Neural progenitor cell (in vitro differentiated cells): ENCODE measurements at places on chromosomes 6 and 20.
A peak's percentile ranks its signal among the peaks of the same experiment; 100 is the strongest.

GRCh38 chr6:107805504-107805903 is 18.6 kb downstream of the SCML4 start:
- DNase-seq: no peak

DNA sequence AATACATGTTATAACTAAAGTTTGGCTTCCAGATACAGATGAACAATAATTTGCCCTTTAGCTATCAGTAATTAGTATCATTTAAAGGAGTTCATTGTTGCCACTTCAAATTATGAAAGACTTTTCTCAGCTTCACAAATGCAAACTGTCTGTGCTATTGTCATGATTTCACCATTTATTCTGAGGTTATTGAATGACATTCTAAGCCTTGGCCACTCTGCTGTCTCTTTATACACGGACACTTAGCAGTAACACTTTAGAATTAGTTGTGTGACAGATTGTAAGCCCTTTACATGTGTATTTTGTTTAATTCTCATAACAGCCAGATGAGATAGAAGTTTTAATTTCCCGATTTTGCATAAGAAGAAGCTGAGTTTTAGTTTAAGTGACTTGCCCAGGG is 176.6 kb downstream of the SLC35F1 start:
- DNase-seq: no peak

DNA sequence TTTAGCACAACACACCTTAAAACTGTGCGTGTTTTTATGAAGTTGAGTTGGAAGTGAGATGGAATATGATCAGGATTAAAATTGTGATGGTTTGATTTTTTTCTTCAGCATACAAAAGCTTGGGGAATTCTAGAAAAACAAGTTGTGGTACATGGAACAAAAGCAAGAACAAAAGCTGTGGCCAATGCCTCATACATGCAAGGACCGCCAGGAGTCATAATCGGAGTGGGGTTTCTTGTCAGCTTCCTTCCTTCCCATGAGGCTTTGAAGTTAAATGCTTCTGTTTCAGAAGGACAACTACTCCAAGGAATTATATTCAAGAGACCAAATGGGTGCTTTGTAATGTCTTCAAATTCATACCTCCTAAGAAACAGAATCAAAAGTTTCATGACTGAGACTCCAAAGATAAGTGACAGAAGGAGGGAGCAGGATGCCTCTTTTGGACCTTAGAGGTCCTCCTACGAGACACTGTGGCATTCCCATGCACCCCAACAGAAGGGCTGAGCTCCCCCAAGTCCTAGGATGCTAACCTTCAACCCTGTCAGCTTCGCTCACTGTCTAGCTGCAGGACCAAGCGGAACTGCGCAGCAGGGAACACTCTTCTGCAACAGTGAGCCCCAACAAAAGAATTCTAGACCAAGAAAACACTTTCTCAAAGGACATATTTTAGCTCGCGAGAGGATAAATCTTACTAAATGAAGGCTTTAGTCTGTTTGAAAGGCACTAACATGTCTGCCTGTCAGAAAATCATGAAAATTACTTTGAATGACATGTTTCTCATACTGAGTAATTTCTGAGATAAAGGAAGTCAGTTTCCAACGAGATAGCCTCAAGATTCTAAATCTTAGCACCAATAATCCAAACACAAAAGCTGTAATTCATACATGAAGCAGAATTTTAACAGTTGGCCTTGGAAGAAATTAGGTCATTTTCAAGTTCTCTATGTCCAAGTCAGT is 108.5 kb upstream of the NHSL1 start:
- peak; percentile 18 for DNase-seq

DNA sequence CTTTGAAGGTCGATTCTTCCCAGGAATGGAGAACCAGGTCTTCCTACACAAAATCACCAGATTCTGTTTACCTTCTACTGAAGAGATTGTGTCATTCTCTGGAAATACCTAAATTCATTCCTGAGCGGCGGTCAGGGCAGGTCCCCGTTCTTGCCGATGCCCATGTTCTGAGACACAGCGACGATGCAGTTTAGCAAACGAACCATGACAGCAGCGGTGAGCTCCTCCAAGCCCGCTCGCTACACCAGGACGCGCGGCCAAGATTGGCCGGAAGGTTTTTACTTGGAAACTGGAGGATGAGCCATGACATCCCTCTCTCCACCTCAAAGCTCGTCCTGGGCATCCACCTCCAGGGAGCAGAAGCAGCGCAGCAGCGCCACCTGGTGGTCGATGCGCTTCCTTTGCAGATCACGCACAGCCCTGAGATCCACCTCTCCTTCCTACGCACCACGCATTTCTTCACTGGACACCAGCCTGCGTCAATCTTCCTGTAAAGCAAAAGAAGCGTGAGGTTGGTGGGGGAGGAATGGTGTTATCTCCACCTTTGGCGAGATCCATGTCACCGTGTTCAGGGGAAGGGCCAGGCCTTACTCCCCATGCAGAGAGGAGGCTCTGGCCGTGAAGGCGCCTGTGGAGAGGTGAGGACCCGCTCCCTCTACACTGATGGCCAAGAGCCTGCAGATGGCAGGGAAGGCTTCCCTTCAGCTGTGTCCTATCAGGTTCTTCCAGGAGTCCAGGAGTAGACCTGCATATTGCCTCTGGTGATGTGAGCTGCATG is 9.9 kb upstream of the HLA-B start:
- peak; percentile 95 for DNase-seq

- DNase-seq: no peak
These were observed 20.4 kb downstream of the ZNF184 start for GRCh38 chr6:27452496-27452897.

DNA sequence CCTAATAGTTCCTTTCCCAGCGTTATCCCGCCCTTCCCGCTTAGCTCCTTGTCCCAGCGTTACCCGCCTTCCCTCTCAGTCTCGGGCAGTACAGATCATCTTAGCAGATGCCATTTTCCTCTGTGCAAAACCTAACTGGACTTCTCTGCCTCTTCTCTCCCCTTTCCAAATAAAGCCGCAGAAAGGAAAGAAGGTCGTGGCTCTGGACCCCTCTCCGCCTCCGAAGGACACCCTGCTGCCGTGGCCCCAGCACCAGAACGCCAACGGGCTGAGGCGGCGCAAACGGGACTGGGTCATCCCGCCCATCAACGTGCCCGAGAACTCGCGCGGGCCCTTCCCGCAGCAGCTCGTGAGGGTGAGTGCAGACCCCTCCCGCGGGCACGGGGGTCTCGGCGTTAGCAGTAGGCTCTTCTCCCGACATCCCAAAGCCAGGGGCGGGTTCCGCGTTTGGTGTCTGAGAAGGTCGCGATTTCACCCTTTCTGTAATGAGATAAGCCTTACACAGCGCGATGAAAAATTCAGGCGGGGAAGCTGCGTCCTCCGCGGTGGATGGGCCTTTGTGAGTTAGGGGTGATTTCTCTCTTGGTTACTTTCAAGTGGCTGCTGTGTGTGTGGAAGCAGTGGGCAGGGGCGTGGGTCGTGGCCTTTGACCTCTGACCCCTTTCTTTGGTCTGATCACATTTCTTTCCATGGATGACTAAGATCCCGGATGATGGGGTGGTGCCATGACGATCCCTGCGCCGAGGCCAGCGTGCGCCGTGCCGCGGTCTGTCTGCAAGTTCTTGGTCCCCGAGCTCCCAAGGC is 292.7 kb downstream of the TAF4 start:
- no peak for DNase-seq

DNA sequence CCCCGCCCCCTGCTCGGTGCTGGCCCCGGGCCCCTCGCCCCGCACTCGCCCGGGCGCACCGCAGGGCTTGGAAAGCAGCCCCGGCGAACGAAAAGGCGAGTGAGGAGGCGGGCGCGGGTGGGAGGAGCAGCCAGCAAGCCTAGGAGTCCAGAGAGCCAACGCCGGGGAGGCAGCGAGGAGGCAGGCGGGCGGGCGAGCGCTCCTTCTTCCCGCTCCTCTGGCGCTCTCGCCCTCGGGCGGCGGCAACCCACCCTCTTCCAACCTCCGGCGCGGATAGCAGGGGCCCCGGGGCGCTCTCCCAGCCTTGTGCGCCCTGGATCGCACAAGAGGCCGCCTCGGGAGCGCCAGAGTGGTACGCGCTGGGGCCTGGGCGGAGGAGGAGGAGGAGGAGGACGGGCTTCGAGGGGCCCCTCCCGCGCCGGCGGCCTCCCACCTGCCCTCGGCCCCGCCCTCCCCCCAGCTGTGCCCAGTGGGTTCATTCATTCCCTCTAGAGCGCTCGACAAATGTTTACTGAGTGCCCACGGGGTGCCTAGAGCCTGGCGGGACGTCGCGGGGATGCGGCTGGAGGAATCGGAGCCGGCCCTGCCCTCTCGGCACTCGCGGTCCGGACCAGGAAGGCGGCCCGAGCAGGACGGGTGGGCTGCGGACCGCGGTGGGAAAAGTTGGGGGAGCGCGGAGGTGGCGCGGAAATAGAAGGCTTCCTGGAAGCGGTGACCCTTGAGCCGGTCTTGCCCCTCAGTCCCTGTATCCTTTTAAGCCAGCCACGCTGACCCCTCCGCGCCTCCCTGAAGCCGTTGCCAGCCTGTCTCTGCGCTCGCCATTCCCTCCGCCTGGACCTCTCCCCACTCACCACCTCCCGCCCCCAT is at the start of gene BMP7:
TSS of gene BMP7 (minus strand) at position 351 of the 867 bp plus-strand sequence. CDS start 519 bp downstream, outside the sequence.
- peak; percentile 80 for DNase-seq

DNA sequence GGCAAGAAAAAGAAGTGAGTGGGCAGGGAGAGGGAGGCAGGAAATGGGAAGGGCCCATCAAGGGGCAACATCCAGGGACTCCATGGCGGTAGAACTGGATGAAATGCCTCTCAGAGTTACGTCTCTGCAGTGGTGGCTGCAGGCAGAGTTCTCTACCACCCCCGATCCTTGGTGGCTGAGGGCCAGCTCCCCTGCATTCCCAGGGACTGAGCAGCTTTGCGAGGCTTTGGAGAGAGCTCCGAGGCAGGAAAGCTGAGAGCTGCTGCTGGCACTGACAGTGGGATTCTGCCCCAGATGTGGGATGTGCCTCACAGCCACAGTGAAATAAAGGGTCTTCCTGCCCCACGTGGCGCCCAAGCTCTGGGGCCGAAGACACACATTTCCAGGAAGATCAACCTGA is 236.6 kb downstream of the SLC24A3 start:
- no peak for DNase-seq

- no peak for DNase-seq
These were observed 115.4 kb upstream of the BTN3A2 start for GRCh38 chr6:26249707-26249956.

DNA sequence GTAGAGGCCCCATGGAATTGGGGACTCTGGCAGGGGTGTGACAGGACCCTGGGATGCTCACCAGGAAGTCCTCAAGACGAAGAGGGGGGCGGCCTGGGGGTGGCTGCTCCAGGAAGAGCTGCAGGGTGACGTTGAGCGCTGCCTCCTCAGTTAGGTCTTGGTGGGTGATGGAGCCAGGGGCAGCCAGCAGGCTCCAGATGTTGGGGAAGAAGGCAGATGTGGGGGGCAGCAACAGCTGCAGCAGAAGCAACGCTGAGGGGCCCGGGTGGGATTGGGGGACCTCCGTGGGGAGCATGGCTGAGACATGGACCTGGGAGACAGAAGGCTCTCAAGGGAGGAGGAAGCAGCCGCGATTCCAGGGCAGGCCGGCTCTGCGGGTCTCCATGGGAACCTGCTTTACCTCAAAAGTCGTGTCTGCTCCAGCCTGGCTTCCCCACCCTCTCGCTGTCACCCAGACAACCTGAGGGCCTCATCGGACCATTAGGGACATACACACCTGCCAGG is 591 bp downstream of the VWA7 start:
- no peak for DNase-seq

GRCh38 chr20:8428988-8429387 is 296.9 kb downstream of the PLCB1 start:
- DNase-seq: no peak

- no peak for DNase-seq
These were observed 10.3 kb upstream of the ZNF831 start for GRCh38 chr20:59153355-59153681.

GRCh38 chr6:110233770-110234374 is 53.6 kb downstream of the CDC40 start:
- no peak for DNase-seq

DNA sequence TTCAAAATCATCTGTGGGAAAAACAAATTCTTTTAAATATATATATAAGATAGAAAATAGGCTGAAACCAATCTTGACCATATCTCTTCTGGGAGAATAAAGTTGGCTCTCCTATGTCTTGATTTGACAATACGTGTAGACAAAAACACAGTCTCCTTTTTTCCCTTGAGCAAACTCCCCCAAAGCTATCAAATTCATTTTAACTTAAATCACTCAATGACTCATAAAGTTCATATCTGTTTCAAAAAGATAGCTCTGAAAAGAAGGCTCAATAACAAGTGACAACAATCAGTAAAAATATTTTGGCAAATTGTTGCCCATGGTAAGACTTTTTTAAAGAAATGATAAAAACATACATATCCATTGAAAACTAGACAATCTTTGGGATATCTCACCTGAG is 236.0 kb upstream of the TENT5A start:
- DNase-seq: no peak

DNA sequence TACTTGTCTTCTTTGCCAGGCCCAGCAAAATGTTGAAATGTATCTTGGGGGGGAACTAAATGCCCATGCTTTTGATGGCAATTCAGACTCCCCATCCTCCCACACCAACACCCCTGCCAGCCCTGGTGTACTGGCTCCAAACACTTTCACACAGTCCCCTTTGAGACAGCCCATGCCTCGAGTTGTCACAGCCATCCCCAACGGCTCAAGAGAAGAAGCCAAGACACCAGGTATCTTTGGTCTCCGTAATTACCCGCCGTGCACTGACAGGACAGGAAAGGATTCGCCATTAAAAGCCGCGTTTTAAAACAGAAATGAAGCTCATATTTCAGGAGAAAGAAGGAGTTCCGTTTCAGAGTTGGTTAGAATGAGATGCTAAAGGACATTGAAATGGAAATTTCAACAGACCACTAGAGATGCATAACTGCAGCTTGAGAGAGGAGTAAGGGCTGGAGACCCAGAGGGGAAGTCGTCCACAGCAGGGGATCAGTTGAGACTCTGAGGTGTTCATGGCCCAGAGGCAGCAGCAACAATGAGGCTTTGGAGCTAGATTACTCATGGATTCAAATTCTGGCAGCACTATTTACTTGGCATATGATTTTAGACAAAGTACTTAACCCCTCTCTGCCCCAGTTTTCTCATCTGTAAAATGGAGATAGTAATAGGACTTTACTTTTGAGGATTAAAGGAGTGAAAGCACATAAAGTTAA is 63.5 kb upstream of the ADGRF1 start:
- DNase-seq: no peak

DNA sequence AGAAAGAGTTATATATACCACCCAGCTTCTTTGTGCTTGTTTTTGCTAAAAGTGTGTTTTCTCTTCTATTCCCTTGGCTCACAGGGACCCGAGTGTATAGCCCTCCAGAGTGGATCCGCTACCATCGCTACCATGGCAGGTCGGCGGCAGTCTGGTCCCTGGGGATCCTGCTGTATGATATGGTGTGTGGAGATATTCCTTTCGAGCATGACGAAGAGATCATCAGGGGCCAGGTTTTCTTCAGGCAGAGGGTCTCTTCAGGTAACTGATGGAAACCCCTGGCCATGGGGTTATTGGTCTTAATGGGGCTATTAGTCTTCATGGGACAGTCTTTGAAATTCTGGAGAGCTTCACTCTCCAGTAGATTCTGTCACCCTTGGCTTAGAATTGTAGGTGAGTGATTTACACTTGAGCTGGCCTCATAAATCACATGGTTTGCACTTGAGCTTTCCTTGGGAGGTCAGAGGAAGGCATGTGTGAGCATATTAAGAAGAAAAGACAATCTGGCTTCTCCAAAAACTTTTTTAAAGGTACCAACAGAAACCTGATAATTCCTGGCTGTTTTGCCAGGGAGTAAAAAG is 3.0 kb downstream of the PIM1 start:
- DNase-seq: no peak
